ENCODE measurements at places on chromosomes 7 and 10.

GRCh38 chr10:129767751-129768150, 196.3 kb downstream of the EBF3 start:
- DNase-seq: no peak

DNA sequence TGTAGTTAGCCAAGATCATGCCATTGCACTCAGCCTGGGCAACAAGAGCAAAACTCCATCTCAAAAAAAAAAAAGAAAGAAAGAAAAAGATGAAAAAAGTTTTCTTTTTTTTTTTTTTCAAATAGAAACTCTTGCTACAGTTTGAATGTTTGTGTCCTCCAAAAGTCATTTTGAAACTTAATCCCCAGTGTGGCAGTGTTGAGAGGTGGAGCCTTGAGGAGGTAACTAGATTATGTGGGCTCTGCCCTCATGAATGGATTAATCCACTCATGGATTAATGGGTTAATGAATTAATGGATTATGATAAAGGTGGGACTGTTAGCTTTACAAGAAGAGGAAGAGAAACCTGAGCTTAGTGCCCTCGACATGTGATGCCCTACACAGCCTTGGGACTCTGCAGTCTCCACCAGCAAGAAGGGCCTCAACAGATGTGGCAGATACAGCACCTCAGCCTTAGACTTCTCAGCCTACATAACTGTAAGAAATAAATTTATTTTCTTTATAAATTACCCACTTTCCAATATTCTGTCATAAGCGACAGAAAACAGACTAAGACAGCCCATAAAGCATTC, 25.1 kb downstream of the CPEB3 start:
- DNase-seq: no peak

DNA sequence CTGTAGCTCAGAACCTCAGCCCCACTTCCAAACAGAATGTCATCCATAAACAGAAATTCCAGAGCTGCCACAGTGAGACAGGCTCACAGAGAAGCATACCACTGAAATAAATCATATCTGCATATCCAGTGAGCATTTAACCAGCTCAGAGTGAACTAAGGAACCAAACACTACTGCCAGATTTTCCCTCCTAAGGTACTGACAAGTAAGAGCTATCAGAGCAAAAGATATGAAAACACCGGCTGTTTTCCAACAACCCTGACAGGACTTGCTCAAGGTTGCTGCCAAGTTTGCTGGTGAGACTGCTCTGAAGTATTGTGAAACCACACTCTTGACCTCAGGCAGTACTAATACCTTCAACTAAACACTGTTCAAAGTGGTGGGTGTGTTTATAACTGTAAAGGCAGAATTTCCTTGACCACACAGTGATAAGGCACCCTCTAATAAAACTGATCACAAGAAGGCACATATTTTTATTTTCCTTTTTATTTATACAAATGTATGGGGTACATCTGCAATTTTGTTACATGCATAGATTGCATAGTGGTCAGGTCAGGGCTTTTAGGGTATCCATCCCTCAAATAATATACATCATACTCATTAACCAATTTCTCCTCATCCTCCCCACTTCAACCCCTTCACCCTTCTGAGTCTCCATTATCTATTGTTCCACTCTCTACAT, 18.3 kb downstream of the SGMS1 start:
- no peak for DNase-seq

DNA sequence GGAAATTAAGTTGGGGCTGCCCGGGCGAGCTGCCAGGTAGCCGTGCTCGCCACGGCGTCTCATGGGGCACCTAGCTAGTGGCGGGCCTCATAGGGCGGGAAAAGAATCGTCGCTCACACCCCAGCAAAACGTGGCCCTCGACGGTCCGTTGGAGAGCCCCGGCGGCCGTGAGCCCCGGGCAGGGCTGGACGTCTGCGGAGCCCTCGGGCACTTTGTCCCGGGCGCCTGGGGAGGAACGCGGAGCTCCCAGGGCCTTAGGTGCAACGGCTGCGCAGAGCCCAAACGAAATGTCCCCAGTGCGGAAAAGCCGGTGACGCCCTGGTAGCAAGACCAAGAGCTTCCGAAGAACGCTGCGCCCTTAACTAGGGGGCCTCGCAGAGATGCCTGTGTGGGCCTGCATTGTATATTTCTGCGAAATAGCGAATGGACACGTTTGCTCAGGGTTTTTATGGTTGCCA, 866 bp upstream of the SFMBT2 start:
- no peak for DNase-seq

- DNase-seq: no peak
Observed at GRCh38 chr10:71638064-71638821, 81.3 kb downstream of the C10orf105 start.

DNA sequence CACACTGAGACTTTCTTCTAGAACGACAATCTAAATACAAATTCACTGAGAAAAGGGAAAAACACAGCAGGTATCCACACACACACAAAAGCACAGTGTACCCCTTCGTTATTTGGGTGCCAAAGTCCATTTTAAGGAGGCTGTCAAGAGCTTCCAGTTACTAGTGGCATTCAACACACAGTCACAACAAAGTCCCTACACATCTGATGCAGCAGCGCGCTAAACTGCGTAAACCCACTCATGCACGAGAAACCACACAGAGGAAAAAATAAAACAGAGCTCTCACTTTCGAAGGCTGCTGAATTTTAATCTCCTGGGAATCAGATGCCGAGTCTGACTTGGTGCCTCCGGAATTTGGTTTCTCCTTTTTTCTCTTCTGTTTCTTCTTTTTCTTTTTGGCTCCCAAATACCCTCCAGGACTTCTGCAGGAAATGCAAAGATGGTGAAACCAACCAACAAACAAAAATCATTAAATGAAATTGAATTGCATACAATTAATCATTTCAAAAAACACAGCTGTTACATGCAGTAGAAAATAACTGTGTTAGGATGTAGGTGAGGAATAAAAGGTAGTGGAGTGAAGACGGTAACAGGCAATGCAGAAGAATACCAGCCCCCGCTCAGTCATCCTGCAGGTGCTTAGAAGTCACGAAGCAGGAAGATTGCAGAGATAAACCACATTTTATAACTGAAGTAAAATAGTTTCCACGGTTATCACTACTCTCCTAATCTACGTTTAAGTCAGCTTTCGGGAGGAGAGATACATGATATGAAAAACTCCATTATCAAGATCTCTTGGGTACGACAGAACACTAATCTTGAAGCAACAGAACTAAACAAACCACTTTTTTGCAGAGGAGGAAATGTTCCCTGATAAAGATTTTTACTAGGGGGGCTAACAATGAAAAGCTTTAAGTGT, 27.1 kb downstream of the NMT2 start:
- DNase-seq: no peak

DNA sequence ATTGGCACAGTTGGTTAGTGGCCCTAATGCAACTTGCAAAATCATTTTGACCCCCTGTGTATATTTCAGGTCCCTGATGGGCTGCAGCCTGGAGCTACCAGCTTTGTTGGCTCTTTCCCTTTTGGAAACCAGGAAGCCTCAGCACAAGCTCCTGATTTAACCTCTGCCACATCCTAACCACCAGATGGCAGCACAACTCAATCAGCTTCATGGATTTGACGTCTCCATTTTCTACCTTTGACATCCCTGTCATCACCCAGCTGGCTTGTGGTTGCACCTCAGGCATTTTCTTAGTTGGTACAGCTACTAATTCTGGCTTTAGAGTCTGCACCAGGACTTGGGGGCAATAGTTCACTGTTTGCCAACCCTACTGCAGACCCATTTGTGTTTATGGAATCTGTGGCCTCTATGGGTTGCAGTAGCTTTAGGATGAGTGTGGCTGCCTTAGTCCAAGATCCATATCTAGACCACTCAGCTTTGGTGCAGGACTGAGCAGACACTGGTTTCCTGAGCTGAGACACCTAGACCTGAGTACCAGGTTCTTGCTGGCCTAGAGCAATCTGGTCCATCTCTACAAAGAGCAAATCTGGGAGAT, 456.2 kb downstream of the REEP3 start:
- peak; percentile 26 for DNase-seq

DNA sequence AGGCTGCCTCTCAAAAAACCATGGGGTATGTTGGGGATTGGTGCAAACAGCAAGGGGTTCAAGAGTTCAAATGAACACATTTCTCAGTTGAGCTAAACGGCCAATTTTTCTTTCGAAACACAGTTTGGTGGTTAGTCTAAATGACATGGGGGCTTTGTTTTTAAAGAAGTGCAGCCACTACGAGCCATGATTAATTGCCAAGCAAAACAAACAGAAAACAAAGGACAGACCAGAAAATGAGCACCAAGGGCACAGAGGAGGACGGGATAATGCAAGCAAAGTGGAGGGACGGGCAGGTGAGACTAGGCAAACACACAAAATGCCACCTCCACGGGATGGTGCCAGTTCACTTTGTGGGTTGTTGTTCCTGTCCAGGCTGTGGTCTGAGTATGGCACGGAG, 64.5 kb upstream of the PDLIM1 start:
- DNase-seq: no peak

- no peak for DNase-seq
Observed at GRCh38 chr7:112223310-112223709, 16.8 kb downstream of the ZNF277 start.

DNA sequence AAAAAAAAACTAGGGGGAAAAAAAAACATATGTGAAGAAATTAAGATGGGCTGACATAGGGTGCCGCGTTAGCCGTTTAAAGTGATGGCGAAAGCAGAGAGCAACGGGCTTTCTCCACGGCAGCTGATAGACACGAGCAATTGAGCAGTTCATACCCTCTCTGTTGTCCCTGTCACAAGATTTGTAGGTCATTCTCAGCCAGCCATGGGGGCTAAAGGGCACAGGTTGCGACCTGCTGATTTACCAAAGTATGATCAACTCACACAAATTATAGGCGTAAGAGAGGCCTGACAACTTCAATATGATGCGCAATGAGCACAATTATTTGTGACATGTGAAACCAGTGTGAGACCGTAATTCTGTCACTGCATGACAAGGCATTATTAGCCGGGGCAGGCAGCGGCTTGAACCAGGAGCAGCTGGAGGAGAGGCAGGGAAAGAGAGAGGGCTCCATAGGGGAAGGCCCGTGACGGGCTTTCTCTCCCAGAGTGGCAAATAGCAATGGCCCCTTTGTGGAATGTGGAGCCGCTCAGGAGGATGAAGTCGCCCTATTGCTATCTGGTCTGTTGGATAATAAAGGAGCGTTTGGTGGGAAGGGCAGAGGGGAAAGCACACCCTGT, 195.1 kb upstream of the HABP2 start:
- DNase-seq: no peak

DNA sequence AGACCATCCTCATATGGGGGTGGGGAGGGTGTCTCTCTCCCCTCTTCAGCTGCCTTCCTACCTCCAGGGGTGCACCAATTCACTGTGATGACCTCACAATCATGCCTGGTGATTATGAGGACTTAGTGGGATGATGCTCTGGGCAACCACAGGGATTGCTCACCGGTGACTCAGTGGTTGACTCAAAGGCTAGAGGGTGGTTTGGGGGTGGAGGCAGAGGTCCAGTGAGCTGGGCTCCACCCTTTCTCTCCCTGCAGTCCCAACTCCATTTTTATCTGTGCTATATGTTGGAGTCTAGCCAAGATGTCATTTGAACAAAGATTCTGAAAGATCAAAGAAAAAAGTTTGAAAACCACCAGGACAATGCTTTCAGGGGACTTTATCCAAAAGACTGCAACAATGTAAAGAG, 286.9 kb downstream of the KCNMA1 start:
- peak; percentile 89 for DNase-seq

DNA sequence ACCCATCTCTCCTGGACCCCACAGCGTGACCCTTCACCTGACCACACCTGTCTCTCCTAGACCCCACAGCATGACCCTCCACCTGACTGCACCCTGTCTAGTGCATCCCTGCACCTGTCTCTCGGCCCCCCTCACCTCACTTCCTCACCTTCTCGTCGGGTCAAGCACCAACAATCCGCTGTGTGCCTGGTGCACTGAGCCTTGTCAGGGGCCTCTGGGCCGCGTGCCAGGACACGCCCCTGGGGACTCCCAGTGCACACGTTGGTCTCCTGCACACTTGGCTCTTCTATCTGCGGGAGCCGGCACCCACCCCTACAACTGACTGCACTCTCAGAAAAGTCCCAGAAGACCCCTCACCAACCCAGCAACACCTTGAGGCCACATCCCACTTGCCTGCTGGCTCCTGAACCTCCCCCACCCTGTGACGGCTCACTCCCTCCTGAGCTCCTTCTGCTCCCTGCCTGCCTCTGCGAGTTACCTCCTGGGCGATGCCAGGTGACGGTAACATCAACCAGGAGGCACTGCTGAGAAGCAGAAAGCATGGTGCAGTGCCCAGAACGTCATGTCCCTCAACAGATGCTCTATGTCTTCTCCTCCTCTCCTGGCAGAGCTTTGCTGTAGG, 147.6 kb downstream of the DIP2C start:
- no peak for DNase-seq

- no peak for DNase-seq
Observed at GRCh38 chr10:21171197-21171935, 274.3 kb upstream of the NEBL start.

DNA sequence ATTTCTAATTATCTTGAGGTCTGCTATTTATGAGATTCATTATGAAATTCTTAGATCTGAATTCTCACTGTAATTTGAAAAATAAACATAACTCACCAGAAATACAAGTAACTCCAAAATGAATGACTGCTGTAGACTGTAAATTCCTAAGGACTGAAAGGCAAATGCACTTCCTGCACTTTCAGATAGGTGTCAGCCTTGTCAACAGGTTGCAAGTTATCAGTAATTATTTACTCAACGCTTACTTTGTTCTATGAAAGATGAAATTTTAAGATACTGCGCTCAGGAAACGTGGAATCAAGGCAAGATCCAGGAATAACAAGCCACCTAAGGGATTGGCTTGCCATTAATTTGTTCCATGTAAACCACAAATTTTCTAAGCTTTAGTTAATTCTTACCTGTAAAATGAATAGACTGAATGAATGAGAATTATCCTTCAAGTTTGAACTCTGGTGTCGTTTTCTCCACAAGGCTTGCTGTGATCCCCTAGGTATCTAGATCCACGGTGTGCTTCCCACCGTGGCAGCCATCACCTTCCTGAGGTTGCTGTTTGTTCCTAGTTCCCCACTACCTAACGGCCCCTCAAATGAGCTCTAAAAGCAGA, 12.6 kb downstream of the DHX32 start:
- DNase-seq: peak; percentile 12

GRCh38 chr10:118106426-118106825, 59.7 kb upstream of the RAB11FIP2 start:
- no peak for DNase-seq

- peak; percentile 90 for DNase-seq
Observed at GRCh38 chr10:132307823-132308586, at the start of gene STK32C. STK32C (minus strand) TSS chr10:132307950; CDS start chr10:132307833, 117 bp downstream.

- no peak for DNase-seq
Observed at GRCh38 chr7:94450044-94450697, 55.5 kb downstream of the COL1A2 start.

- no peak for DNase-seq
Observed at GRCh38 chr10:6478722-6479121, 101.4 kb downstream of the PRKCQ start.

GRCh38 chr7:47435889-47436312, 146.0 kb downstream of the TNS3 start:
- peak; percentile 88 for DNase-seq

- DNase-seq: no peak
Observed at GRCh38 chr10:114245121-114245791, 6.2 kb downstream of the VWA2 start.

GRCh38 chr7:129368389-129368986, 65.7 kb upstream of the STRIP2 start:
- no peak for DNase-seq

All from COLO829 (cell line).